ENCODE measurements at places on chromosomes 12 and 14.

- DNase-seq = no peak
Measured at GRCh38 chr12:77387214-77387613, 321.8 kb upstream of the E2F7 start.

DNA sequence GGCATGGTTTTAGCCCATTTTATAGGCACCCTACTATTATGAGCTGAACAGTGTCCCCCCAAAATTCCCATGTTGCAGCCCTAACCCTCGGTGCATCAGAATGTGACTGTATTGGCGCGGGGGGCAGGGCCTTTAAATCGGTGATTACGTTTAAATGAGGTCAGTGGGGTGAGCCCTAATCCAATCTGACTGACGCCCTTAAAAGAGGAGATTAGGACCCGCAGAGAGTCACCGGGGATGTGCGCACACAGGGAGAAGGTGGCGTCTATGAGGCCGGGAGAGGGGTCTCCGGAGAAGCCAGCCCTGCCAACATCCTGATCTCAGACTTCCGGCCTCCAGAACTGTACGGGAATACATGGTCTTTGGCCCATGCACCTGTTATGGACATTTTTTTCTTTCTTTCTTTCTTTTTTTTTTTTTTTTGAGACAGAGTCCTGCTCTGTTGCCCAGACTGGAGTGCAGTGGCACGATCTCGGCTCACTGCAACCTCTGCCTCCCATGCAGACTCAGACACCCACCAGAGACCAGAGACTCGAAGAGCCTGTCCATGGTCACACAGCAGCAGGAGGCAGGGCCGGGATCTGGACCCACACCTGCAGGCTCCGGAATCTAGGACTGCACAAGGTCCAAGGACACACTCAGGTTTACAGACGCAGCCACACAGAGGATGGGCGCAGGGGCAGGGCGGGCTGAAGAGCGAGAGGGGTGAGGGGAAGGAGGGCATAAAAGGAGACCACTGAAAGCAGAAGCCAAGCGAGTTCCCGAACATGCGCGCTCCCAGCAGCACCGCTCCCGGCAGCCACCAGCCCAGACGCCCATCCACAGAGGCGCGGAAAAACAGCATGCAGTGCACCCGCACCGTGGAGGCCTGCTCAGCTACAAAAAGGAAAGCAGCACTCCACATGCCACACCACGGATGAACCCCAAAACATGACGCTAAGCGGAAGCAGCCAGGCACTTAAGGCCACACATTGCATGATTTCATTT is 19.0 kb downstream of the SCARB1 start:
- DNase-seq = no peak

DNA sequence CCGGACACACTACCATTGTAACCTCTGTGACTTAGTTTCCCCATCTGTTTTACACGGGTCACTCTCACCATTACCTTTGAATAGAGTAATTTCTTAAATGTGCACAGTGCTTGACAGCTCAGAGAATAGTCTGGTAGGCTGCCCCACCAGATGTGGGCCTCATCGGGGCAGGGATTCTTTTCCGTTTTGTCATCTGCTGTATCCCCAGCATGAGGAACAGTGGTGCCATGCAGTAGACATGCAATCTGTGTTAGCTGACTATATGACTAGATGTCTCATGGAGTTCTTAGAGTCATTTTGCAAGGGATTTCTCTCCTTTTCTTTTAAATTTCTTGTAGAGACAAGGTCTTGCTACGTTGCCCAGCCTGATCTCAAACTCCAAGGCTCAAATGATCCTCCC is 44.9 kb upstream of the PLEKHG3 start:
- no peak for DNase-seq

GRCh38 chr12:117091758-117092510 is 7.3 kb downstream of the TESC start:
- DNase-seq = no peak

DNA sequence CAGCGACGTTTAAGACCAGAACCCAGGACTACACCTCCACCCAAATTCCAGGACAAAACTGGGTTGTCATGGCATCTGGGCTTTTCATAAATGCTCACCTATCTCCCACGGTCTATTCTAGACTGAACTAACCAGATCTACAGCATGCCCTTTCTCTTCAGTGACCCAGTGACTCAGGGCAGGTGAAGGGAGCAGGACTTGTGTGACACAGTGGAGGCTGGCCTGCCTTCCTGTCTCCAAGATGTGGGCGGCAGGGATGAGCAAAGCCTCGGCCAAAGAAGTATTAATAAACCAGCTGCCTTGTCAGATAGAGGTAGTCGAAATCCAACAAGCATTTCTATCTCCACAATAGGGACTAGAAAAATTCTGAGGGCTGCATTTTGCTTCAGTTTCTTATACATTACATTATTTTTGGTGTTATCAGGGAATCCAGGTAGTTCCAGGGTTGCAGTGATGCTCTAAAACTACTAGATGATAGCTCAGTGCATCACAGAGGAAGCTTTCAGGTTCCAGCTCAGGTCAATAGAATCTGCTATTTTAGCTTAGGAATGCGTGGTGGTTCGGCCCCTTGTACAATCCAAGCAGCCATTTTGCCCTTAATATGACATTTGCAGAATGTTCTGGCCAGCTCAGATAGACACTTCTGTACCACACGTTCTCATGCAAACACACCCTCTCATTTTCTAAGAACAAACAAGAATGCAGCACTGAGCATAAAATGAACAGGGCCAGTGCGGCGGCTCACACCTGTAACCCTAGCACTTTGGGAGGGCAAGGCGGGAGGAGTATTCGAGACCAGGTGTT is 4.2 kb upstream of the GLRX5 start:
- DNase-seq = no peak

- no peak for DNase-seq
Measured at GRCh38 chr12:24754690-24755638, 193.9 kb downstream of the BCAT1 start.
